ENCODE measurements at places on chromosomes 1 and 21.

- no peak for DNase-seq
These were observed 7.1 kb downstream of the ERVH48-1 start for GRCh38 chr21:42918291-42918690.

GRCh38 chr1:207925210-207925609 lies 14.3 kb upstream of the CD34 start:
- no peak for DNase-seq

DNA sequence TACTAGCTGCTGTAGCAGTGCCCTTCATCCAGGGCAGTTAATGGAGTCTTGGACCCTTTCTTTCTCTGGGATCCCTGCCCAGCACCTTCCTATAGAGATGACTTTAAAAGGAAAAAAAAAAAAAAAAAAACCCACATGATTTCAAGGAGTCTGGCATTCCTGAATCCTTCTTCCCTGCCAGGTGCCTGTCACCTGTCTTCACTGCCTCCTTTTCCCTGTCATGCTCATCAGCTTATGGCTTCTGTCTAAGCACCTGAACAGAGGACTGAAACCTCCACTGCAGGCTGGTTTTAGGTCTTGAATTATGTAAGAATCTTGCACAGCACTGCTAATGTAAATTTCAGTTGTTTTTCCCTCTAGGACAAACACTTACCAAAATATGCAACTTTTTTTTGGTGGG lies 24.9 kb downstream of the PPT1 start:
- no peak for DNase-seq

DNA sequence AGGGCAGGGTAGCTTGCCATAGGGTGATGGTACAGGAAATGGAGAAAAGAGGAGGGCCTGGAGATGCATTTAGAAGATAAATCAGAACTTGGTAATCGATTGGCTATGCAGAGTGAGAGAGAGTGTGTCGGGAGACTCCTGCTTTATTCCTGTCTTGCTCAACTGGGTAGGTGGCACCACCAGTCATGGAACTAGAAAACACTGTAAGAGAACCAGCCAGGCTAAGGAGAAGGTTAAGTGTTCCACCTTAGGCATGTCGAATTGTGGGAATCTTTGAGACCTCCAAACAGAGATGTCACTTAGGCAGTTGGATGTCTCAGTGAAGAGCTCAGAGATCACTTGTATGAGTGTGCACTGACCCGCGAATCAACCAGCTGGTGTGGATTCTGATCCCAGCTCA lies 28.7 kb upstream of the RD3 start:
- no peak for DNase-seq

DNA sequence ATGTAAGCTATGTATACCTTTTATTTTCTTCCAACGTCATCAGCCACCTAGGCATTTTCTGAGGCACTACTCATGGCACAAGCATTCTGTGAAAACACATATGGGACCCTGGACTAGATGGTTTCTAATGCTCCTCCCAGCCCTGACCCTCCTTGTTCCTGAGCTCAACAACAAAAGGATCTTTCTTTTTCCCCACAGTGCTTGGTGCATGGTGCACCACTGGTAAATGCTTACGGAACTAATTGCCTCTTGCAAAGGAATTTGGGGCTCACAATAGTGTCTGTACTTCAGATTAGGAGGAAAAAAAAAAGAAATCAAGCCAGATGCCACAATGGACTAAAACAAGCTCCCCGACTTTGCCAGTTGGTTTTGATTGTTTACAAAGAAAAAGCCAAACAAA lies 390.5 kb downstream of the PLPP3 start:
- no peak for DNase-seq

All from astrocyte (in vitro differentiated cells and primary cell).